ENCODE measurements at places on chromosomes 6 and 20. TPM values are rescaled to one million over a fixed set of nuclear protein-coding genes. Genes with fewer than 3 reads are reported as not detected.

Gene ADGRG6
- not detected for total RNA-seq

Gene SALL4
- total RNA-seq: not detected

Gene KHDRBS2
- total RNA-seq: not detected

Gene RIMS4
- not detected for total RNA-seq

Gene AFG1L
- 4.7 TPM for total RNA-seq

Gene SLC24A3
- total RNA-seq: not detected

Gene CRISP2
- not detected for total RNA-seq

Gene HAO1
- total RNA-seq: not detected

Gene TFAP2A
- total RNA-seq: 0.20 TPM

Gene C4B
- total RNA-seq: 3.4 TPM

Gene CALHM4
- not detected for total RNA-seq

Gene C6orf141
- not detected for total RNA-seq

Gene CRISP3
- total RNA-seq: not detected

Gene SPATA25
- total RNA-seq: 0.88 TPM

Gene SIM1
- total RNA-seq: 0.30 TPM

Gene CST2
- not detected for total RNA-seq

Gene LRFN2
- total RNA-seq: 0.08 TPM

Gene RIPPLY2
- not detected for total RNA-seq

Gene CTCFL
- not detected for total RNA-seq

Gene SOBP
- 0.33 TPM for total RNA-seq

Gene TRIM10
- not detected for total RNA-seq

Gene COL12A1
- total RNA-seq: not detected

Gene SEL1L2
- not detected for total RNA-seq

Gene IGF2R
- 66.9 TPM for total RNA-seq

Gene PLAGL2
- 28.9 TPM for total RNA-seq

Gene ZKSCAN8
- total RNA-seq: 21.6 TPM

Gene PXDC1
- total RNA-seq: 1.1 TPM

Gene TTK
- total RNA-seq: 35.9 TPM

Gene FOXS1
- total RNA-seq: not detected

Gene GFRAL
- not detected for total RNA-seq

Gene MEP1A
- total RNA-seq: not detected

Gene KCNG1
- 0.13 TPM for total RNA-seq

Gene CDSN
- total RNA-seq: not detected

Gene POPDC3
- not detected for total RNA-seq

Gene LPIN3
- total RNA-seq: 0.65 TPM

Gene C4A
- total RNA-seq: 3.3 TPM

Gene CLPSL1
- not detected for total RNA-seq

Gene EPPIN
- total RNA-seq: not detected

Gene PREP
- total RNA-seq: 44.3 TPM

Gene PTCRA
- not detected for total RNA-seq

Gene AMD1
- total RNA-seq: 73.2 TPM

Gene ULBP1
- 2.1 TPM for total RNA-seq

Gene KIAA1755
- total RNA-seq: not detected

Gene HNF4A
- total RNA-seq: not detected

Measured in activated CD4-positive, alpha-beta memory T cell treated with anti-CD3 and anti-CD28 coated beads, Interleukin-2, amount 10 ng/mL, durations not matched to agents 7 days and 5 days (primary cell).